Fibroblast of skin of abdomen (primary cell): ENCODE measurements at places on chromosomes 16 and 17.

DNA sequence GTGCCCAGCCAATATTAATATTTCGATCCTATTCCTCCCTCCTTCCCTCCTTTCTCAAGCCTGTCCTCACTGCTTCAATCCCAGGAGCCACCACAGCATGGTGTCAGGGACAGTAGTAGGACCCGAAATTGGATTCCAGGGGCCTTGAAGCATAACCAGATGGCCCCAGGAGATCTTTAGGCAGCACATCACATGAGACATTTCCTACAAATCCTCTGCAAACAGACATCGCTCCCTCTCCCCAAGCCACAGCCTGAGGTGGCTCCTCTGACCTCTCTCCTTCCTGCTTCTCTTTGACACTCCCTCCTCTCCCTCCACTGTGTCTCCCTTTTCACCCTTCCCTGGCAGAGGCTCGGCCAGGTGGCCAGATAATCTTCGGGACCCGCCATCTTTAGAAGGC, 76.6 kb downstream of the BMERB1 start:
- DNase-seq: no peak

GRCh38 chr17:9512323-9513168, 63.1 kb downstream of the STX8 start:
- DNase-seq: peak; percentile 47

GRCh38 chr16:4676831-4677230, 16.5 kb upstream of the NUDT16L1 start:
- no peak for DNase-seq

DNA sequence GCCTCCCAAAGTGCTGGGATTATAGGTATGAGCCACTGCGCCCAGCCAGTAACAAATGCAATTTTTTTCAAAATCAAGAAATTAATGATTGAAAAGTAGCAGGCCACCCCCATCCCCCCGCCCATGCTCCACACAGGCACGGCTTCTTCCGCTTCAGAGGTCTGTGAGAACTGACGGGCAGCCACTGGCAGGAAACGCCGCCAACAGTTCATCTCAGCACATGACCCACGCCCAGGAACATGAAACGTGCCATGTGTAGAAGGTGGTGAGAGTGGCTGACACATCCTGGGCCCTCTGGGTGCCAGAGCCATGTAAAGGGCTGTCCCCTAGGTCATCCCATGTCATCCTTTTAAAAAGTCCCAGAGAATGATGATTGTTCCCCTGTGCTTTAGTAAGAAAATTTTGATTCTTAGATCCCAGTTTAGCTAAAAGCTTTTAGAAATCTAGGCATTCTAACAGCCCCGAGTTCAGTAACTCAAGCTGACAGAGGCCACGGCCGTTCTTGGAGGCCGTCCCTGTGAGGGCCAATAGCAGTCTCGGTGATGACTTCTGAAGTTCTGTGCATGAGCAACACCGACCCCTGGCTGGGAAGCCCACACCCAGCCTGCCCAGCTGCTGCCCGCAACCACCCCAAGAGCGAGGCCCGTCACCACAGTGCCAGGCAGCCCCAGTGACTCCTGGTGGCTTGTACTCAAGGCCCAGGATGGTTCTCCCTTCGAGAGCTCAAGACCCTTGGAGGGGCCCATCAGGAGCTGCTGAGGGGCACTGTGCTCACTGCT, 52.1 kb downstream of the KLHDC4 start:
- DNase-seq: no peak

DNA sequence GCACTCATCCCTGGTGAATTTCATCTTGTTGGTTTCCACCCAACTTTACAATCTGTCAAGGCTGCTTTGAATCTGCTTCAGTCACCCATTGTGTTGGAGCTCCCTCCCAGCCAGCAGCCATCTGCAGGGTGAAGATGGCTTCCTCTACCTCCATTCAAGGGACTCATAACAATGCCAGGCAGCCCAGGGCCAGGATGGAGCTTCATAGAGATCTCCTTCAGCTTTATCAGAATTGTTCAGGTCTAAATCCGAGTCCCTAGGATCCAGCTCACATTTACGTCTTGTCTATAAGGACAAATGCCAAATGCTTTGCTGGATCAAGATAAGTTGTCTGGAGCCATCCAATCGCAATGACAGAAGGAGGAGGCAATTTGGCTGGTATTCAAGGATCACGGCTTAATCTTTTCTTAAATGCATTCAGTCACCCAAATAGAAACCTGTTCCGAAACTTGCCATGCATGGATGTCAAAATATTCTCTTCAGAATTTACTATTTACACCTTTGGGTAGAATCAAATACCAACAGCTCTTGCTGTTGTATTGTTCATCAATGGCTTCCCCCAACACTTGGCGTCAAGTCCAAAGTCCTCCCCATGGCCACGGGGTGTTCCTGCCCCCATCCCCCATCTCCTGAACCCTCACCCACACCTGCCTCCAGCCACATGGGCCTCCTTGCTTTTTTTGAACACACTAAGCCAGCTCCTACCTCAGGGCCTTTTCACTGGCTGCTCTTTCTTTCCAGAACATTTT, 3.8 kb upstream of the FAM171A2 start:
- DNase-seq: no peak

DNA sequence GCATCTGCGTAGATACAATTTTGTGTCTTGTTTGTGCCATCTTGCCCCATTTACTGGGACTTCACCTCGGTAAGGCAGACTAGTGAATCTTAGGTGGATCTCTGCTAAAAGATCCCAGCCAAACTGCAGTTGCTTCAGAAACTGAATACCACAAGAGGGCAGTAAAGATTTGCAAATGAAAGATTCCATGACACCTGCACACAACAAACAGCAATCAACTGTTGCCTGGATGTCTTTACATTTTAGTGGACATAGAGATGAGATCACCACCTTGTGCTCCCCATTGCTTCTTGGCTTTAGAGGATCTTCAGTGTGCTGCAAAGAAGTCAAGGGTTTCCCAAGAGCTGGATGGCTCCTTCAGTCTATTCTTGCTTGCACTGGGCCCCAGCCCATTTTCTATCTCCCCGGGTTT, 119.2 kb upstream of the CACNG5 start:
- DNase-seq: peak; percentile 50

GRCh38 chr17:6779411-6779810, 3.4 kb downstream of the FBXO39 start:
- DNase-seq: no peak

- peak; percentile 46 for DNase-seq
Observed at GRCh38 chr16:63876103-63876502, 1245.8 kb downstream of the CDH11 start.

DNA sequence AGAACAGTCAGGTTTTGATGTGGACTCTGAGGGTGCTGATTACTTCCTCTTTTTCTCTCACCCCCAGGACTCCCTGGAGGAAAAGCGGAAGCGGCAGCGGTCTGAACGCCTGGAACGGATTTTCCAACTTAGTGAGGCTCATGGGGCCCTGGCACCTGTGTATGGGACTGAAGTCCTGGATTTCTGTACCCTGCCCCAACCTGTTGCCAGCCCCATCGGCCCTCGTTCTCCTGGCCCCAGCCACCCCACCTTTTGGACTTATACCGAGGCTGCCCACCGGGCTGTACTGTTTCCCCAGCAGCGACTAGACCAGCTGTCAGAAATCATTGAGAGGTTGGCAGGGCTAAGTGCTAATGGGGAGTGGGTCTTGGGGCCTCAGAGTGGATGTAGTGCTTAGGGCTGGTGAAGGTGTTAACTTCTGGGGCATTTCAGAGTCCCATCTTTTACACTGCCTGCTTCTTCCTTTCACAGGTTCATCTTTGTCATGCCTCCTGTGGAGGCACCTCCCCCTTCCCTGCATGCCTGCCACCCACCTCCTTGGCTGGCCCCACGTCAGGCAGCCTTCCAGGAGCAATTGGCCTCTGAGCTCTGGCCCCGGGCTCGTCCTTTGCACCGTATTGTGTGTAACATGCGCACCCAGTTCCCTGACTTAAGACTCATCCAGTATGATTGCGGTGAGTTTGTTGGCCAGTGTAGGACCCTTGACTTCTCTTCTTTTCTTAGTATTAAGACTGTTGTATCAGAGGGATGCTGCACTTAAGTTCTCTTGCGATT, 19.1 kb upstream of the PHKG2 start:
- no peak for DNase-seq

- DNase-seq: peak; percentile 20
Observed at GRCh38 chr17:72296456-72296855, 175.6 kb downstream of the SOX9 start.

DNA sequence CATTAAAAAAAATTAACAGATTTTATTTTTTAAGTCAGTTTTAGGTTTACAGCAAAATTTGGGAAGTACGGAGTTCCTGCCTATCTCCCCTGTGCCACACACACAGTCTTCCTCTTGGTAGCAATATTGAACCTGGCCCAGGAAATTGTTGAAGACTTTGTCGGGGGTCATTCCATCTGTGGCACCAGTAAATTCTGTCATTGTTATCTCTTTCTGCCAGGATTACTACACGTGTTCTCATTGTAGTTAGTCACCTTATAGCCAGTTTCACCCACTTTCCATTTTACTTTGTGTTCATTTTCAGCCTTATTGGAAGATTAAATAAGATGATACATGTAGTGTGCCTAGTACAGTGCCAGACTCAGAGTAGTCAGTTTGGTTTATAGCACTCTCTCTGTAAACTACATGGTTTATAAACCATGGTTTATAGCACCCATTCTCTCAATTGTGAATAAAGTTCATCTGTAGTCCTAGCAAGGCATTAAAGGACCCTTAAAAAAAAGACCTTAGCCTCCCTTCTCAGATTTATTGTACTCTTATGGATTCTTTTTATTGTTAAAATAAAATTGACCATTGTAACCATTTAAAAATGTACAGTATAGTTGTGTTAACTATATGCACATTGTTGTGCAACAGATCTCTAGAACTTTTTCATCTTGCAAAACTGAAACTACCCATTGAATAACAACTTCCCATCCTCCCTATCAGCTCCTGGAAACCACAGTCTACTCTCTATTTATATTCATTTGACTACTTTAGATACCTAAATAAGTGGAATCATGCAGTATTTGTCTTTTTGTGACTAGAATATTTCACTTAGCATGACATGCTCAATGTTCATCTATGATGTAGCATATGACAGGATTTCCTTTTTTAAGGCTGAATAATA, 36.1 kb downstream of the NLK start:
- DNase-seq: no peak

GRCh38 chr17:70130289-70130688, 39.0 kb upstream of the KCNJ2 start:
- DNase-seq: no peak

- no peak for DNase-seq
Observed at GRCh38 chr17:76153202-76153601, 12.2 kb upstream of the FOXJ1 start.

DNA sequence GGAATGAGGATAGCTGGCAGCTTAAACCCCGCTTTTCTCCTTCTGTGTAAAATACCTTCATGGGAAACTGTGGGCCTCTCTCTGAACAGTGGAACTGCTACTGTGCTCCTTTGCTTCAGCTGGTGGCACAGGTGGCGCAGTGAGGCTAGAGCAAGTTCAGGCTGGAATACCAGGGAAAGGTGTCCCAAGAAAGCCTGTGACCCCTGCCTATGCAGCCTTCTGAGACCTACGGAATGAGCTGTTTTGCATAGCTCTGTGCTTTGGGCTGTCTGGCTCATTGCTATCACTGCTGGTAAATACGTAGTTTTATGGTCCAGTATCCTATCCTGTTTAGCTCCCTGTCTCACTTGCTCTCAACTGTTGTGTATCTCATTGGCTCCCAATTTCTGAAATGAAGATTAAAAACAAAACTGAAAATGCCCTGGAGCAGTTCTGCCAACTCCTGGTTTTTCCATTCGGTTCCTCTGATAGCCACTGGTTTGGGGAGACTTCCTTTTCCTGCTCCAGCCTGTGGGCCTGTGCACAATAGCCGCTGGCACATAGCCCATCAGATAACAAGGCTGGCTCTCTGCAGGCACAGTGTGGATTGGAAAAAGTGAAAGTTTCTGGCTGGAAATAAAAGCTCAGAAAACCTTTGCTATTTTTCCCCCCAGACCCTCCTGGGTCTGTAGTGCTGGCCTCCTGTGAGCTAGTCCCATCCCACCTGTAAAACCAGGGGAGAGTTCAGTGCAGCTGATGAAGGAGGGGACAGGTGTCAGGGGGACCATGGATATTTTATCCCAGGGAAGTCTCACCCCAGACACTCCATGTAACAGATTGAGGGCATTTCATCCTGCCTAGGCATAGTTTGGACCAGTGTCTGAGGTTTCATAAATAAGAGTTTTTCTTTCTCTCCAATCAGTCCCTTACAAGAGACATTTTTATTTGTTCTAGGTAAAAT, 24.0 kb downstream of the LIMD2 start:
- DNase-seq: peak; percentile 72

DNA sequence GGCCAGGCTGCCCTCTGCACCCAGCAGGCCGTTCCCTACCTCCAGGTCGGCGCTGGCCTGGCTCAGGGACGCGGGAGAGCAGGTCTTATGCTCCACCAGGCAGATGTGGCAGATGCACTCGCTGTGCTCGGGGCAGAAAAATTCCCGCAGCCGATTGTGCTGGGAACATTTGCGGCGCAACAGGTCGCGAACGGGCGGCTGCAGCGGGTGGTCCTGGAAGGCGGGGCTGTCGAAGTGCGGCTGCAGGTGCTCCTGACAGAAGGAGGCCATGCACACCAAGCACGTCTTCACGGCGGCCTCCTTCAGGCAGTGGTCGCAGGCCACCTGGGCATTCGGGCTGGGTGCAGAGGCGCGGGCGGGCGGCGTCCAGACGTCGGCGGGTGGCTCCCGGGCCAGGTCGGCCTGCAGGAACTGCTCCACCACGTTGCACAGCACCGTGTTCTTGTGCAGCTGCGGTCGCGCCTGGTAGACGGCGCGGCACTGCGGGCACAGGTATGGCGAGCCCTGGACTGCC, 439 bp downstream of the TRIM25 start:
- DNase-seq: no peak

GRCh38 chr17:79201536-79202227, 127.1 kb downstream of the ENGASE start:
- peak; percentile 54 for DNase-seq

DNA sequence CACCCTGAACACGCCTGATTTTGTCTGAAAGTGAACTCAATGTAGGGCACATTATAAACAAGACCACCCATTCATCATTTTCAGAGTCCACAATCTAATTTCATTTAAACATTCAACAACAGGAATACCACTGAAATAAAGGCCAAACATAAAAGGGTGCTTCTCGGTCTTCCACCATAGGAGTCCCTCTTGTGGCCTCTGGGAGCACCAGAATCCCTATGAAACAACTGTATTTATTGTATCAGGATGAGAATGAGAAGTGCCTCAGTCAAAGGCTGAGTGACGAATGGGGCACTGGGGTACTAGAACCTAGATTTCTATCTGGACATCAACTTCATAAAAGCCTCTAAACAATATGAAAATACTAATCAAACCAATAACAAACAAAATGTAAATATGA, 40.4 kb downstream of the NXPH3 start:
- no peak for DNase-seq

- peak; percentile 70 for DNase-seq
Observed at GRCh38 chr17:29722411-29723198, 99.9 kb upstream of the CORO6 start.

GRCh38 chr16:74650966-74651567, 15.6 kb downstream of the RFWD3 start:
- DNase-seq: no peak
